AG09309 (cell line): ENCODE measurements at places on chromosomes 2 and 18.

DNA sequence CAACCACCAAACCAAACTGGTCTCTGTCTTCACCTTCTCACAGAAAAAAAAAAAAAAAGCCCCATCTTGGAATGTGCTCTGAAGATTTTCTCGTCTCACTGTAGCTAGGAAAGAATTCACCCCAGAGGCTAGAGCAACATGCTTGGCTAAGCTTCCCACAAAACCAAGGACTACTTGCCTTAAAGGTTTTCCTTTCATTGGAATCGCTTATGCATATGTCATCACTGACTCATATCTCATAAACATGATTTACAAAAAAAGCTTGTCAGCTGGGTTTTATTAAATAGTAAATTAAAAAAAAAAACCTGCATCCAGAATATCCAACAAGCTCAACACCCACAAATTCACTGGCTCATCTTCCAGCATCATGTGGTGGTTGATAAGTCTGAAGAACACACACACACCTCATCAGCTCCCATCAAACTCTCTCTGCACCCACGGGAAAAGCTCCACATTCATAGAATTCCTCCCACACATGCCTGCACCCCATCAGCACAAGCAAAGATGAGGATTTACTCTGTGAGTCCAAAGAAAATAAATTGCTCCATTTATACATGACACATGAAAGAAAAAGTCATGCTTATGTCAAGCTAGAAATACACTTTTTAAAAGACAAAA lies 182.0 kb upstream of the TRIB2 start:
- peak; percentile 98 for DNase-seq

GRCh38 chr2:16653799-16654198 lies 11.8 kb downstream of the CYRIA start:
- no peak for DNase-seq

- no peak for DNase-seq
These were observed 39.8 kb downstream of the VSNL1 start for GRCh38 chr2:17580319-17580715.

GRCh38 chr2:53505826-53506225 lies 261.8 kb upstream of the CHAC2 start:
- DNase-seq: no peak

DNA sequence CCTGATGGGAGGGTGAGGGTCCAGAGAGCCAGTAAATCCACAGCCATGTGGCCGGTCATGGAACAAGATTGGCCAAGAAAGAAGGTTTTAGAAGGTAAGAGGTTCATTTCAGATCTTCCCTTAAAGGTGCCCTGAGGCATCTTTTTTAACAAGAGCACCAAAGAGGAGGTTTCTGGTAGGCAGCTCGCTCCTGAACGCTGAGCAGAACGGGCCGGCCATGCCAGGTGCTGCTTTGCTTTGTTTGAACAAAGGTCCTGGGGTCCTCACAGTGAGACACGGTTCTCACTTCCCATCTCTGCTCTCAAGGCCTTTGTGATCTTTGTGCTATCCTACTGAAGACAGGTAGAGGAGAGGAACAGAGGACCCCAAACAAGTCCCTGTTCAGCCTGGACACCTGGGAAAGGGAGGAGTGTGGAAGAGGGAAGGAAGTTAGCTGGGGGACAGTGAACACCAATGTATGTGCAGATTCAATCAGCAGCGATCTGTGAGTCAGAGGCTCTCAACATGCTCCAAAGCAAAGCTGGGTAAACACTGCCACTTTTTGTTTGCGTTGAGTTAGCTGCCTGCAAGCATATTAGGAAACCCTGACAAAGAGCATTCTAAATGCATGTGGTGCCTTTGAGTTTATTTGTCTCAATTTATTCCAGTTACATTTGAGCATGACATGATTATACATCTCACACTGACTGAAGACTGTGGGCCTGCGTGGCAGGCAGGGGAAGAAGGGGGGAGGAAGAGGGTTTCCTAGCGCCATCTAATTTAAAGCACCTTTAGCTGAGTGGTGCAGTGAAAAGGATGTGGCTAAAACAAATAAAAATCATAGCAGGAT lies 102.4 kb downstream of the ASB1 start:
- DNase-seq: peak; percentile 33

GRCh38 chr18:36811955-36812354 lies 16.8 kb downstream of the TPGS2 start:
- DNase-seq: no peak

DNA sequence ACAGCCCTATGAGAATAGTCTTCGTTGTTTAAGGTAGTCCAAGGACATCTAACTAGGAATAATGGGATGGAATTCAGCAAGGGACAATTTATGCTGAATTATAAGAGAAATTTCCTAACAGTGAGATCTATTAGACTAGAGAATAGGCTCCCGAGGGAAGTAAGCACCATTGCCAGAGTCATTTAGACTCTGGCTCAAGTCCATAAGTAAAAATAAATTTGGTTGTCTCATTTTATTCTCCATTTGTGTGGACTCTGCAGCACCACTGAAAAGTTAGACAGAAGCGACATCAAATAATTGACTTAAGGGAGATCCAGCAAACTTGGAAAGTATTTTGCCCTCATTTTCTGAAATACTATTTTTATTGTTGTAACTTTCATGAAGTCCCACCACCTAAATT lies 129.3 kb upstream of the SMIM21 start:
- no peak for DNase-seq

GRCh38 chr2:132448331-132448730 lies 31.7 kb downstream of the GPR39 start:
- DNase-seq: no peak

DNA sequence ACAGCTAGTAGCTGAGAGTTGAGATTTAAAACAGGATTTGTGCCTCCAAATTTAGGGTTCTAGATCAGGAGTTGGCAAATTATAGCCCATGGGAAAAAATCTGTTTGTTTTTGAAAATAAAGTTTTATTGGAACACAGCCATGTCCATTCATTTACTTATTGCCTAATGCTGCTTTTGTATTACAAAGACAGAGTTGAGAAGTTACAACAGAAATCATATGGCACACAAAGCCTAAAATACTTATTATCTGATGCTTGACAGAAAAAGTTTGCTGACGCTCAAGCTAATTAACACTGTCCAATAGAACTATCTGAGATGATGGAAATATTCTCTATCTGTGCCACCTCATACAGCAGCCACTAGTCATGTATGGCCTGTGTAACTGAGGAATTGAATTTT lies 229.1 kb upstream of the RASGRP3 start:
- DNase-seq: no peak

DNA sequence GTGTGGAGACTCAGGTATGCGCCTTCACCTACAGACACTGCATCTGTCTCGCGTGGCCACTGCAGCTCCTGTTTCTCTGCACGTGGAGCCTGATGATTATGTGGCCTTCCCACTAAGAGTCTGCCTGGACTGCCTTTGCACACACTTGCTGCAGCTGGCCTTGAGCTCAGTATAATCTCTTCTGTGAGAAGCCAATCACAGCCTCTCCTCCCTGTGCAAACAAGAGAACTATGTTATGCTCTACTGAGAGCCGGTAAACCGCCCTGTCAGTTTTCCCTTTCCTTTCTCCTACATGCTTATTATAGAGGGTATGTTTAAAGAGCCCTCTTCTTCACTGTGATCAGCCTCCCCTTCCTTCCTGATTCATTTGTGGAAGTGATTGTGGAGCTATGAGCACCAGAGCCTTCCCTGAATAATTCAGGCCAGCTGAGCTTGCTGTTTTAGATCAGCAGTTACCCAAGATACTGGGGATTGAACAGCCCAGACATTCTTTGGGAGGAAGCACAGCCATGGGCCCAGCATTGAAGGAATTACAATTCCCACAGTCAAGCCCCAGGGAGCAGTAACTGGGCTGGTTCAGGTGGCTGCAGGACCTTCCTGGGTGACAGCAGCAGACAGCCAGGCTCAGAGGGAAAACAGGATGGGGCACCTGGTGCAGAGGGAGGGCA lies 3.7 kb upstream of the TGFA start:
- no peak for DNase-seq
